ENCODE measurements at places on chromosomes 16 and 17. TPM values are rescaled to one million over a fixed set of nuclear protein-coding genes. Genes with fewer than 3 reads are reported as not detected.

The CLEC18C gene
- not detected for total RNA-seq

The C17orf78 gene
- total RNA-seq: not detected

The MYH13 gene
- not detected for total RNA-seq

The ALDH3A1 gene
- total RNA-seq: not detected

The DHRS7C gene
- total RNA-seq: not detected

The CTRB1 gene
- total RNA-seq: not detected

The GLYR1 gene
- total RNA-seq: 80.9 TPM

The PSME3 gene
- total RNA-seq: 95.5 TPM

The KRTAP1-5 gene
- not detected for total RNA-seq

The SLFN14 gene
- 0.08 TPM for total RNA-seq

The SHBG gene
- total RNA-seq: not detected

The HS3ST3B1 gene
- total RNA-seq: 5.0 TPM

The RMI2 gene
- 40.4 TPM for total RNA-seq

The NUP88 gene
- 136 TPM for total RNA-seq

The SLC12A3 gene
- not detected for total RNA-seq

The DNAI2 gene
- 0.31 TPM for total RNA-seq

The LCAT gene
- total RNA-seq: 32.5 TPM

The CD300E gene
- not detected for total RNA-seq

The EIF1 gene
- 899 TPM for total RNA-seq

The ROGDI gene
- total RNA-seq: 18.6 TPM

The CFAP119 gene
- 3.6 TPM for total RNA-seq

The GSG1L gene
- 0.52 TPM for total RNA-seq

The TIMM22 gene
- 2.4 TPM for total RNA-seq

The CRYM gene
- not detected for total RNA-seq

The TUBB3 gene
- 10.2 TPM for total RNA-seq

The PRSS36 gene
- 1.0 TPM for total RNA-seq

The PRKCA gene
- 104 TPM for total RNA-seq

The LRRC75A gene
- 1.4 TPM for total RNA-seq

The TBC1D3I gene
- 0.52 TPM for total RNA-seq

The IL32 gene
- total RNA-seq: 3,291 TPM

The MYH2 gene
- total RNA-seq: not detected

The GALR2 gene
- total RNA-seq: 6.2 TPM

The HES7 gene
- 10.7 TPM for total RNA-seq

The SNAI3 gene
- total RNA-seq: 6.4 TPM

The OTOP3 gene
- total RNA-seq: not detected

The SLC13A2 gene
- total RNA-seq: not detected

The ACSM3 gene
- total RNA-seq: 18.1 TPM

The NXN gene
- total RNA-seq: 0.80 TPM

The MRPL38 gene
- total RNA-seq: 101 TPM

The SLFN13 gene
- total RNA-seq: 37.9 TPM

The ATXN1L gene
- total RNA-seq: 33.0 TPM

The CNEP1R1 gene
- 26.9 TPM for total RNA-seq

The APOH gene
- total RNA-seq: not detected

The TPSAB1 gene
- 0.64 TPM for total RNA-seq

The TBC1D3D gene
- 0.41 TPM for total RNA-seq

The XYLT1 gene
- total RNA-seq: 12.9 TPM

The KRT17 gene
- 0.50 TPM for total RNA-seq

The WFIKKN1 gene
- total RNA-seq: 0.33 TPM

The GRAP gene
- total RNA-seq: 13.7 TPM

The ODAD4 gene
- total RNA-seq: 2.0 TPM

The MYH1 gene
- not detected for total RNA-seq

The ZFP1 gene
- total RNA-seq: 13.5 TPM

The CALCOCO2 gene
- total RNA-seq: 123 TPM

The CES5A gene
- total RNA-seq: not detected

The TAT gene
- not detected for total RNA-seq

The AIPL1 gene
- total RNA-seq: not detected
